ENCODE measurements at places on chromosomes 5 and 9.

DNA sequence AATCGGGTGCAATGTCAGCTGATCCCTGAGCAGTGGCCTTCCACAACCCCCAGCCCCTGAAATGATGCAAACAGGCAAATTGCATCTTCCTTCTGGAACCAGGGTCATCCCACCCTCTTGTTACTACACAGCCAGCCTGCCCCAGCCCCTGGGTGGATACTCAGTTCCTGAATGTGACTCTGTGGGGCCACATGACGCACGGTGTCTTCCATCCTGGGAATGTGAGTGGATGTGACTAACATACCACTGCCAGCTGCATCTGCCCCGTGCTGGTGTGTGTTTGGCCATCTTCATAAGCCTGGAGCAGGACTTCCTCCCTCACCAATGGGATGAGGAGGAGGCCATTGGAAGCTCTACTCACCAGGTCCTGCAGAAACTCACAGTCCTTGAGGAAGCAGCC is 257.9 kb upstream of the ADAMTS16 start:
- no peak for DNase-seq

GRCh38 chr9:126147936-126148870 is 178.4 kb upstream of the MVB12B start:
- no peak for DNase-seq

DNA sequence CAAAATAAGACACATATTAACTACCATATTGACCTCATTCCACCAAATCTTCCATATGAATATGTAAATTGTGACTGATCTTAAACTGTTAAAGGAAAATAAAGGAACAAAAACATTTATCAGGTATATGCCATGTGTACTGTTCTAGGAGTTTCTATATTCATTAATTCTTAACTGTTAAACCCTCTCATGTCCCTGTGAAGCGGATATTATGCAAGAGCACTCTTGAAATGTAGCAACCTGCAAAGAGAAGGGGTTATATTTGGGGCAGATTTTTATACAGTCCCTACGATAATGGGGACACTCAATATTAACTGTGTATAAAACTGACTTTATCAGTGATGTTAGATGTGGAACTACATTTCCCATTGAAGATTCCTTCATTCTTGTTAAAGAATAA is 184.9 kb upstream of the OR13F1 start:
- no peak for DNase-seq

DNA sequence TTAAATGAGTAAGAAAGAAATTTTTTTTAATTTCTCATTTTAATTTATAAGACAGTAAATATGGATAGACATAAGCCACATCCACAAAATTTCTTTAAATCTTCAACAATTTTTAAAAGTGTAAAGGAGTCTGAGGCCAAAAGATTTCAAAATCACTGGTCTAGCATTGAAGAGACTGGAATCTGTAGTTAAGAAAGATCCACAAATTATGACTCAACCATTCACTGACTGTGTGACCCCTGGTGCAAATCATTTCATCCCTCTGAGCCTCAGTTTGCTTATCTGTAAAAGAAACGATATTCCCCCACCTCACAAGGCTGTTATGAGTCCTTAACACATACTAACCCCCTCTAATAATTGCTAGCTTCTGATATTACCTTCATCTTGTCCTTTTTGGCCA is 98.5 kb downstream of the EBF1 start:
- no peak for DNase-seq

DNA sequence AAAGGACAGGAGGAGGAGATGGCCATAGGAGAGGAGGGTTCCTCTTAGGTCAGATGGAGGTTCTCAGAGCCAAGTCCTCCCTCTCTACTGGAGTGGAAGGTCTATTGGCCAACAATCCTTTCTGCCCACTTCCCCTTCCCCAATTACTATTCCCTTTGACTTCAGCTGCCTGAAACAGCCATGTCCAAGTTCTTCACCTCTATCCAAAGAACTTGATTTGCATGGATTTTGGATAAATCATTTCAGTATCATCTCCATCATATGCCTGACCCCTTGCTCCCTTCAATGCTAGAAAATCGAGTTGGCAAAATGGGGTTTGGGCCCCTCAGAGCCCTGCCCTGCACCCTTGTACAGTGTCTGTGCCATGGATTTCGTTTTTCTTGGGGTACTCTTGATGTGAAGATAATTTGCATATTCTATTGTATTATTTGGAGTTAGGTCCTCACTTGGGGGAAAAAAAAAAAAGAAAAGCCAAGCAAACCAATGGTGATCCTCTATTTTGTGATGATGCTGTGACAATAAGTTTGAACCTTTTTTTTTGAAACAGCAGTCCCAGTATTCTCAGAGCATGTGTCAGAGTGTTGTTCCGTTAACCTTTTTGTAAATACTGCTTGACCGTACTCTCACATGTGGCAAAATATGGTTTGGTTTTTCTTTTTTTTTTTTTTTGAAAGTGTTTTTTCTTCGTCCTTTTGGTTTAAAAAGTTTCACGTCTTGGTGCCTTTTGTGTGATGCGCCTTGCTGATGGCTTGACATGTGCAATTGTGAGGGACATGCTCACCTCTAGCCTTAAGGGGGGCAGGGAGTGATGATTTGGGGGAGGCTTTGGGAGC is 3.1 kb downstream of the EGR1 start:
- DNase-seq = no peak

DNA sequence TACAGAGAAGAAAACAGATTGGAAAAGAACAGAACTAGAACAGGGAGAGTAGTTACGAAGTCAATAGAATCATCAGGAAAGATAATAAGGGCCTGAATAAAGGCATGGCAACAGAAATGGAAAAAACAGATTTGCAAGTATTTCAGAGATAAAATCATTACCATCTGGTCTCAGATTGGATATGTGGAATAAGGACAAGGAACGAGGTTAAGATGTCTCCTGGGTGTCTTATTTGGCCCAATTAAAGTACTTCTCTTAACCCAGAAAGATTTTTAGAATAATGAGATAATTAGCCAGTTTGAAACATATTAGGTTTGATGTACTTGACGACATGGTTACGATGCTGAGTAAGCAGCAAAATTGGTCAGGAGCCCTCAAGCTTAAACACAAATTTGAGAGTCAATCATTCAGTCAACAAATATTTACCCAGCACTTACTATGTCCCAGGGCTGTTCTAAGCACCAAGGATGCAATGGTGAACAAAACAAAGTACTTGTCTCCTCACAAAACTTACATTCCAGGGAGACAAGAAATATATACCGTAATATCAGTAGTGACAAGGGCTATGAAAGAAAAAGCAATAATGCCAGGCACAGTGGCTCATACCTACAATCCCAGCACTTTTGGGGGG is 18.3 kb downstream of the RICTOR start:
- no peak for DNase-seq

- peak; percentile 33 for DNase-seq
Measured at GRCh38 chr5:148740966-148741742, 85.3 kb upstream of the ADRB2 start.

- no peak for DNase-seq
Measured at GRCh38 chr9:126857261-126857960, 3.0 kb upstream of the ZBTB34 start.

- DNase-seq = no peak
Measured at GRCh38 chr5:84372066-84372695, 12.5 kb downstream of the EDIL3 start.

GRCh38 chr9:17744786-17745185 is 165.9 kb downstream of the SH3GL2 start:
- peak; percentile 53 for DNase-seq

DNA sequence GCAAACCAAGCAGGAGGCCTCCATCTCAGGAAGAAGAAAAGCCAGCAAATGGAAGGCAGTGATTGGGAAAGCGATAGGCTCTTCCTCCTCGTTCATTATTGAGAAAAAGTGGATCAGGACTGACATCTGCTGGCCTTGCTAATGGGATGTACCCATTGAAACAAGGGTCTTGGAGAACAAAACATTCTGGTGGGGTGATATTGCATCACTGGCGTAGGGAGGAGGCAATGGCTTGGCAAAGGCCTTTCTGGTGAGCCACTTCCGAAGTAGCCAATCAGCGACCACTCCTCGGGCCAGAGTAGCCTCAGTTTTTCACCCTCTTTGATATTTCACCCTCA is 86.7 kb upstream of the NFIB start:
- DNase-seq = no peak

- DNase-seq = no peak
Measured at GRCh38 chr9:7103771-7104170, 346.0 kb downstream of the KDM4C start.

GRCh38 chr5:108786806-108787483 is 39.2 kb downstream of the FER start:
- no peak for DNase-seq

GRCh38 chr5:16411235-16411634 is 54.4 kb downstream of the ZNF622 start:
- no peak for DNase-seq

DNA sequence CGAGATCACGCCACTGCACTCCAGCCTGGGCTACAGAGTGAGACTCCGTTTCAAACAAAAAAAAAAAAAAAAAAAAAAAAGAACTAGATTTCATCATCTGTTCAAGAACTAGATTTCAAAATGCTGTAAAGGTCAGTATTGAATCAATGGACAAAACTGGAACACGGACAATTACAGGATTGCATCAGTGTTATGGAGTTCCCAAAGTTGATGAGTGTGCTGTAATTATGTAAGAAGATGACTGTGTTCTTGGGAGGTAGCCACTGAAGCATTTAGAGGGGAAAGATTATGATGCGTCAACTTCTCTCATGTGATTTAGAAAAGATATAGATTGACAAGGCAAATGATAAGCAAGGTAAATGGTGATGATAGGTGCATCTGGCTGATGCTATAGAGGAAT is 6.5 kb downstream of the FAM240B start:
- DNase-seq = no peak

DNA sequence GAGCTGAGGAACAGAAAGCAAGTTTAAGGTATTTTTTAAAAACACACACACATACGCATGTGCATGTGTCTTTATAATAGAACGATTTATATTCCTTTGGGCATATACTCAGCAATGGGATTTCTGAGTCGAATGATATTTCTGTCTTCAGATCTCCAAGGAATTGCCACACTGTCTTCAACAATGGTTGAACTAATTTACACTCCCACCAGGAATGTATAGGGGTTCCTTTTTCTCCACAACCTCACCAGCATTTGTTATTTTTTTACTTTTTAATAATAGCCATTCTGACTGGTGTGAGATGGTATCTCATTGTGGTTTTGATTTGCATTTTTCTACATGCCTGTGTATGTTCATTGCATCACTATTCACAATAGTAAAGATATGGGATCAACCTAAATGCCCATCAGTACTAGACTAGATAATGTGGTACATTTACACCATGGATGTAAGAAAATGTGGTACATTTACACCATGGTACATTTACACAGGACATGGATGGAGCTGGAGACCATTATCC is 60.3 kb upstream of the MAP3K1 start:
- no peak for DNase-seq

- no peak for DNase-seq
Measured at GRCh38 chr9:91425271-91425670, 1.6 kb upstream of the NFIL3 start.

- DNase-seq = no peak
Measured at GRCh38 chr9:134066913-134067851, 644 bp downstream of the BRD3 start.

DNA sequence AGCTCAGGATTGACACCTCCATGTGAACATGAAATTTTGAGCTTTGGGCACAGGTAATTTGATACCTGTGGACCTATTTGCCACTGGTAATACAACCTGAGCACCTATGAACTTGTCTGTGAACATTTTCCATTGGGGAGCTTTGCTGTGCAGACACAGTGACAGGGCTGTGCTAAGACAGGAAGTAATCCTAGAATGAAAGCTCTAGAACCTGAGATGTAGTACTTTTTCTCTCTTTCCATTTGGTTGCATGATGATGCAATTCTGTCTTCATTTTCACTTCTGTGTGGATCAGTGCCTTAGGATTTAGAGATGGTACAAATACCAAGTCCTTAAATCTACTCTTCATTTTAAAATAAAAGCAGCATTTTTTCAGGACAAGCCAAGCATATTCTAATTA is 216.9 kb downstream of the NR3C1 start:
- DNase-seq = no peak

DNA sequence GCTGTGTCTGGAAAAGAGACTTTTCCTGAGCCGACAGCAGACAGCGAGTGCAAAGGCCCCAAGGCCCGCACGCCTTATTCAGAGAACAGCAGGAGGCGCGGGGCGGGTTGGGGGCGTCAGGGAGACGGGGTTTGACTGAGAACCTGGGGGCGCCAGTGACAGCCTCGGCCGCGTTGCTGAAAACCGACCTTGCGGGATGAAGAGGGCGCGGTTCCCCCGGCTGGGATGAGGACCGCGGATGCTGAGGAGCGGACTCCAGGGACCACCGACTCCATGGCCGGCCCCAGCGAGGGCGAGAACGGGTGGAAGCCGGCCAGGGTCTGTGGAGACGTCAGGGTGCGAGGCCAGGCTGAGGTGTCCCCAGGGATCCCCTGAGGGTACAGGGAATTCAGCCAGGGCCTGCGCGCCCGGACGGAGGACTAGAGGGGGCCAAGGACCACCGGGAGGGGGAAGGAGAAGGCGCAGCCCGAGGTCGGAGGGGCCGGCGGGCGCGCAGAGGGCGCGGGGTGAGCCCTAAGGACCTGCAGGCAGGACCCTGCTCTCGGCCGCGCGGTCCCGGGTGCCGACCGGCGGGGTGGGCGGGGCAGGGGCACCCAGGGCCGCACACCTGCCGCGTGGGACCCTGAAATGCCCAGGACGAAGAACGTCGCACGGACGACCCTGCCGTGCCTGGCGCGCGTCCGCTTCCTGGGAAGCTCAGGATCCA is 837 bp upstream of the AHRR start:
- DNase-seq = no peak

GRCh38 chr9:107175816-107176435 is 107.2 kb upstream of the RAD23B start:
- no peak for DNase-seq

GRCh38 chr5:159507661-159508060 is 177.4 kb upstream of the IL12B start:
- no peak for DNase-seq

DNA sequence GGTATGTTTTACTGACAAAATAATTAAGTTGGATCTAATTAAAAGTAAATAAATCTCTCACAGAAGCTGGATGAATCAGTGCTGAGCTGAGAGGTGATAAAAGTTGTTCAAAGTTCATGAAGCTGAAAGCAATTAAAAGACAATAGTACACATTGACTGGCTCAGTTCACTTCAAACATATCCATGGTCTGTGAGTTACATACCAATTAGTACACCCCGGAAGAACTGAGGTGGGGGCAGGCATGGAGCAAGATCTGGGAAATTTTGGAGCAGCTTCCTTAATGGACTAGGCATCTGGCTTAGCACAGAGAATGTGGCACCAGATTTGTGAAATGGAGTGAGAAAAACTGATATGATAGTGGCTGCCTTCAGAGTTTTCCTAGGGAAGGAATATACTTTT is 152.7 kb downstream of the ATP10B start:
- no peak for DNase-seq

DNA sequence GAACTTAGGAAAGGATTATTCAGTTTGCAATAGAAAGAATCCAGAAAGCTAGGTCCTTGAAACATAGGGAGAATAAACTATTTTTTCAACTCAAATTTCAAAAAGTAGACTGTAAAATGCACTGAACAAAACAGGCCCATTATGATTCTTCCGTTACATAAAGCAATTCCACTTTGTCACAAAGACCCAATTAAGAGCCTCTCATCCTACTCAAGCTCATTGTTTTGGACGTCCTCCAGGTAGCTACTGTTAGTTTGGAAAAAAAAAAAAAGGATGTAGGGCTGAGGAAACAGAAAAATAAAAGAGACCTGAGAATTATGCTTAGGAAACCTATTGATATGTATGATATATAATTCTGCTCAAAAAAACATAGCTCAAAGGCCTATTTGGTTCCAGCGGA is 74.0 kb downstream of the DIRAS2 start:
- no peak for DNase-seq

- no peak for DNase-seq
Measured at GRCh38 chr5:17441351-17441750, 56.7 kb upstream of the TAF11L2 start.
